T-helper 17 cell (primary cell): ENCODE measurements at places on chromosomes 3 and 15.
A peak's percentile ranks its signal among the peaks of the same experiment; 100 is the strongest.

DNA sequence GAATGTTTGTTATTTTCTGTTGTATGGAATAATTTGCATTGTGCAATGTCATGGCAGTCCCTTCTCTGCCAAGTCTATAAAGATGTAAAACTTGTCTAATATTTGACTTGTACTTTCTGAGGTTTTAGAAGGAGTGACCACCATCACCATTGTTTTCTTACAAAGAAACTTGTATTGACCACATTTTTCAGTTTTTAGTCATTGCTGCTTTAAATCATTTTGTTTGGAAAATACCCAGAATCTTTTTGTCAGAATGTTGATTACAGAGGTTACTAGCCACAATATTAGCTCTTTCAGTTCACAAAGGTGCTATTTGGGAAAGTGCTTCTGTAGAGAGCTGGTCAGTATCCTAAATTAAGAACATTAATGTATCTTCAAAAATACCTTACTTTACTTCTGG is 532.4 kb upstream of the GBE1 start:
- no peak for DNase-seq

DNA sequence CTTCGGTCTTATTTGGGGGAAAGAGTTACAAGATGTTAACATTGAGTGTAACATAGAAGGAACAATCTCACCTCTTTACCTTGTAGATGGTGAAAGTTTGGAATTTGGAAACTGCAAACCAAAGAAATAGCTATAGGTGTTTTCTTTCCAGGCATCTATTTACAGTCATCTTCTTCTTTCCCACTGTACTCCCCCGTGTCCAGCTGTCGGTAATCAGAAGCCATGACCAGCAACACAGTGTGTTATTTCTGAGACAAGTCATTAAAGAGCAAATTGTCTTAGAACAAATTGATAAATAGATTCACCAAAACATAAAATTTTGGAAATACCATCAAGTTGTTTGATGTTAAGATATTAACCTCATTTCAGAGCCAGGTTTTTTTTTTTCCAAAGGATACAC is 590.5 kb upstream of the NAALADL2 start:
- no peak for DNase-seq

DNA sequence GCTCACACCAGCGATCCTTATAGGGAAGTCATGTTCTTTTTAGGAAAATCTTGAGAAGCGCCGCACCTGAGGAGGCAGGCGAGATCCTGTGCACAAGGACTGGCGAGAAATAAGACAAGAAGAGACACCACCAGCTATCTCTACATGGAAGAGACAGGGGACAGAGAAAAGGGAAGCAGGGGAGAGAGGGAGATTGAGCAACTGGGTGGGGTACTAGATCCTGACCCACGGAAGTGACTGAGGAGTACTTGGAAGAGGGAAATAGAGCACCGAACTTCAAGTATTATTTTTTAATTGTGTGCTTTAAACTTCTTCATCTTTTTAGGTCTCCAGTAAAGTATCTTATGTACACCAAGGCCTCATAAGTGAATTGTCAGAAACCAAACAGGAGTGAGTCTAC is 742.0 kb upstream of the LMCD1 start:
- no peak for DNase-seq

DNA sequence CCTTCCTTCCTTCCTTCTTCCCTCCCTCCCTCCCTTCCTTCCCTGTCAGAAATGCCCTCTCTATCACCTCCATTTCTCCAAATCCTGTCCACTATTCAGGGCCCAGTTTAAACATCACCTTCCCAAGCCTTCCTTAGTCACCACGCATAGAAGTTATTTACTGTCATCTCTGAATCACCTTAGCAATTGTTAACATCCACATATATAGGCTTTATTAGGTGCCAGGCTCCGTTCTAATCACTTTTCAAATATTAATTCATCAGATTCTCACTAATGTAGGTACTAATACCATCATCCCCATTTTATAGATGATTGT is 1.1 kb upstream of the MAGEF1 start:
- DNase-seq, result no peak

DNA sequence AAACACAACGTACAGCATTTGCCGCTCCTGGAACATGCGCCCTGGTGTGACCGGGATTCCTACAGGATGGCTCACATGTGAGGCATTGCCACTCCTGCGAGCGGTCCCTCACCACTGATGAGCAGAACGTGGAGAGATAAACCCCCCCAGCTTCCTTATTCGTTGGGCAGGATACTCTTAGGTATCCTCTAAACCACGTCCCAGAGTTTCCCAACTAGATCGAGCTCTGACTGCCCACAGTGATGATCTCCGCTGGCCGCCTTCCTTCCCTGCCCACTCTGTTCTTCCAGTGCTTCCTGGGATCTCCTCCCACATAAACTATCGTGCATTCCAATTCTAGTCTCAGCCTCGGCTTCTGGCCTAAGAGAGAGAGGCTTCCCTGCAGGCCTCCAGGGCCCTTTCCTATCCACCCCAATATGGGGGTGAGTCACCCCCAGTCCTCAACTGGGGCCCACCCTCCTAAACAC is 91.8 kb downstream of the TOP2B start:
- DNase-seq, result no peak

DNA sequence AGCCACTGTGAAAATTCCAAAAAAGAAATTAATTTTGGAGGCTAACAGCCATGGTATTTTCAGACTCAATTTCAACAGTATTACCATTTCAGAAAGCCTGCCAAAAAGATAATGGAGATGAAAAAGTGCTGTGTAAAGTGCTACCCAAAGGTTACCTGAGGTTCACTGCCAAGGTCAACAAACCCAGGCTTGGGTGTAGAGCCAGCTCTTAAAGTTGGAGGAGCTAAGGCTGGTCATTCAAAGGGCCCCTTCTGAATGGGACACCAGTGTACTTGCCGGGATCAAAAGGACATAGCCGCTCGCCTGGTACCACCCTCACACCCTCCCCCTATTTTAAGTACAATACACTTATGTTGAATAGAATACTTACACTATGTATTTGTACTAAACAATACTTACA is 64.5 kb downstream of the ETV5 start:
- DNase-seq, result no peak

GRCh38 chr3:193240436-193240849 is 579 bp upstream of the PLAAT1 start:
- no peak for DNase-seq

DNA sequence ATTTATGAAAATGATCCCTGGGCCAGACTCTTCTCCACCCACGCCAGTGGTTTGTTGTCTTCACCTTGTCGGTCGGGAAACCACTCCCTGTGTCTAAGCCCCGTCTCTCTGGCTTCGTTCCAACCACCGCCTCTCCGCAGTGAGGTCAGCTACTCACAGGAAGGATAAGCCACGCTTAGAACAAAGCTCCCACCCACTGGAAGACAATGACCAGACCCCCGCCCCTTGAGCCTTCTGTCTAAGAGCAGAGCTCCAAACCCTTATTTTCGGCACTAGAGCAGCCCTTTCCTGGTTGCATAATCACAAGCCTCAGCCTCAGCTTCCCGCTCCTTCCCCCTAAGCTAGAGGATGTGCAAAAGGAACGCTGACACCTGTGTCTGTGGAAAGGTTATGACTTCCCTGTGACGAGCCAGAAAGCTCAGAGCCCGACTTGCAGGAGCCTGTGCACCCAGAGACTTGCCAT is 114.9 kb upstream of the MEF2A start:
- DNase-seq, result no peak

DNA sequence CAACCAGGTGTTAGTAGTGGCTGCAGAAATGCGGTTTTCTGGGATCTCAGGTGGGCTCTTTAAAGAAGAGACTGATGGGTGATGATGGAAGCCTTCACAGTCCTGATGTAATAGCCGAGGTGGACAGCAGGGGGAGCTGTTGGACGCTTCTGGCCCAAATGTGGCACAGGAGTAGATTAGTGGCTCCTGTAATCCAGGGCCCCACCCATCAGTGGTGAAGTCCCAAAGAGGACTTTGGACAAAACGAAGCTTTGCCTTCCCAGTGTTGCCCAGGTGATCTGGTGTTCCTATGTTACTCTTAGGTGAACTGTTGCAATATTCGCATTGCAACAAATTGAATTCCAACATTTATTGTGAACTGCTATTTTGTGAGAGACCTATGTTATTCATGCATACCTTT is 31.8 kb upstream of the MYZAP start:
- DNase-seq, result peak; percentile 59

DNA sequence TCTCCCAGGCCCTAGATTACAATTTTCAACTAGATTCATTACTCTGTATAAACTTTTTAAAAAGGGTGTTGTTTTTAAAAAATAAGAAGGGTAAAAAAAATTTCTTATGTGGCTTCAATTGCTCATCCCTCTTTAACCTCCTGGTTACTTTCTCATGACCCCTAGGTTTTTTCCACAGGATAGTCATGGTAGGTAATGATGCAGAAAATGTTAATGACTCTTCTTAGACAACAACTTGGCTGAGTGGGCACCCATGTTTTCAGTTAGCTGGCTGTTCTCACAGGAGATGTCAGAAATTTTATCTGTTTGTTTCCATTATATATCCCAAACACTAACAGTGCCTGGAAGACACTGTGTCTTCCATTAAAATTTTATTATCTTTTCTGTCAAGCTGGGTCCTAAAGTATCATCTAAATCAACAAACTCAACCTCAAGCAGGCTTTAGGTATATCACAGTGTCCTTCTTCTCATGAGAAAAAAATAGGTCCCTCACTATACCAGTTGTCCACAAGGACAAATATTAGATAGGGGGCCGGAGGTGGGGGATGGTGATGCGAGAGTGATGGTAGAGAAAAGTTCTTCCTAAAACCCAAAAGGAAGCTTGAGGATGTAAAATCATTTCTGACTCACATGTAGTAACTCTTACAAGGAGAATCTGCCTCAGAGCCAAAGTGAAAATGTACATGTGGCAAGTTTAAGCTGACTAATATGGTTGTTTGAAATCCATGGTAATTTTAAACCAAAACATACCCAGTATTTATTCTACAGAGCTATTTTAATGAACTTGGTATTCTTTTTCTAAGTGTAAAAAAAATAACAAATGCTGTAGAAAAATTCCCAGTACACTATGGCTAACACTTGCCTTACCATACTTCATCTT is 43.3 kb downstream of the PLOD2 start:
- DNase-seq, result no peak

GRCh38 chr15:87752250-87752951 is 504.1 kb downstream of the NTRK3 start:
- DNase-seq, result no peak

DNA sequence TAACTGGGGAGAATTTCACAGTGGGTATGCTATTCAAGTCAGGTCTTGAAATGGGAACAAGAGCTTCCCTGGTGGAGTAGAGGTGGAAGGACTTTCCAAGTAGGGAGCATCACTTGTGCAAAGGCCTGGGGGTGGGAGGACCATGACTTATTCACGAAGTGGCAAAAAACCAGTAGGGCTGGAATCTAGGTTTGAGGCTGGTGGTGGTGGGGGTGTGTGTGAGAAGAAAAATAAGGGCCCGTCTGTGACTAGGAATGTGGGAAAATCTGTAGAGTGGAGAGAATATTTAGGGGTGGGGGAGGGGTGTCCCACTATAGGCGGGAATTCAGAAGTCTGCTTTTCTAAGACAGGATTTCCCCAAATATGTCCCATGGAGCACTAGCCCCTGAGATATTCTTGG is 271.9 kb upstream of the TBL1XR1 start:
- DNase-seq, result no peak

DNA sequence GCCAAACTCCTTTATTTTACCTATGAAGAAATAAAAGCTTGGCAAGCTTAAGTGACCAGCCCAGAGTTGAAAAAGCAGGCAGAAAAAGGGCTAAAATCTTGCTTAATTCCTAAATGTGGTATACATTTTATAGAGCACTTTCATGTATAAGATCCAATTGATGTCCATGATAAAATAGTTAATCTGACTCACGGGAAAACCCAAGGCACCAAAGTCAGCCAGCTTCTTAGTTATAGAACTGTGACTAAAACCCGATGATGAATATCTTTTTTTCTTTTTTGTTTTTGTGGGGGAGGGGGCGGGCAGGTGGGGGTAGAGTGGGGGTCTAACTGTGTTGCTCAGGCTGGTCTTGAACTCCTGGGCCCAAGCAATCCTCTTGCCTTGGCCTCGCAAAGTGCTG is 71.4 kb downstream of the PEAK1 start:
- no peak for DNase-seq

DNA sequence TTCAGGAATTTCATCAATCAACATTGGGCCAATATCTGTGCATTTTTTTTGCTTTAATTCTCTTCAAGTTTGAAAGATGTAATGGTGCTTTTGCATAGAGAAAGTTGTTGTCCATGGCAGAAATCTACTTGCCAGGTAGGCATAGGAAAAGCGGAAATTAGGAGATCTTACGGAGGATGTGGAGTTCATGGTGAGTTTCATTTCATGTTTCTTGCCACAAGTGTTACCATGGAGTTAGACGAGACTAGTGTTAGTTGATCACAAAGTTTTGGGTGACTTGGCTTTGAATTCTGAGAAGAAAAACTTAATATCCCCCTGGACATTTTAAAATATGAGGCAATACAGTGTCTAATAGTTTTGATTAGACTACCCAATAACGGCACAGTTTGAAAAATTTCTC is 1.0 kb upstream of the P2RY13 start:
- no peak for DNase-seq

DNA sequence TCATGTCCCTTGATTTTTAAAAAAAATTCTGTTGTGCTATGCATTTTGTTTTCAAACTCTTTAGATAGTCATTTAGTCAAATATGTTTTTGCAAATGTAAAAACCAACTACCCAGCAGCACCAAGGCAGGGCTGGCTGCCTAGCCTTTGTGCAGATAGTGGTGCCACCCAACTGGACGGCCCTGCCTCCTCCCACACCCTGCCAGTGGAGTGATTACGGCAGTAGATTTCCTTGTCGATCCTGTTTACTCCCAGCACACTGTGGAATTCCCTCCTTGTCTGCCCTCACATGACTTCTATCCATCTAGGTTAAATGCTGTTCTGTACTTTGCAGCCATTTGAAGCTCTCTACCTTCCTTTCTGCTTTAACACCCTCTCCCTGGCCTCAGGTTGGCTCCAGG is 79.4 kb upstream of the PLXNA1 start:
- no peak for DNase-seq

DNA sequence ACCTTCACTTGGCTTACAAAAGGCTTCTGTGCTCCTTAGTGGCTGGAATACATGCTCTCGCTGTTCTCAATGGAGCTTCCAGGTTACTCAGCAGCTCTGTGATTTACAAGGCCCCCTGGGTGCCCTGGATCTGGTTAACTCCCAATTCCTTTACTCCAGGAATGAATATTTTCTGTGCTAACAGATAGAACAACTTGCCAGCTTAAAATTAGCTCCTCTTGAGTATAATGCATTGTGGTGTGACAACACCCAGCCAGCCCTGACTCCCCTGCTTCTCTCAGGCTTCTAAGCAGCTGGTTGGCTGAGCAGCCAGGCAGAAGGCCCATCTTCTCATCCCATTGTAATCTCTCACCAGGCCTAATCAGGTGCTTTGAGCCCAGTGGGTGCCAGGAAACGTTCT is 246.4 kb downstream of the ALCAM start:
- no peak for DNase-seq

- no peak for DNase-seq
Measured at GRCh38 chr15:71393383-71393782, 278.1 kb downstream of the THSD4 start.
